Activated CD8-positive, alpha-beta memory T cell treated with anti-CD3 and anti-CD28 coated beads for 36 hours (primary cell): ENCODE measurements at places on chromosomes 5 and 9. TPM values are rescaled to one million over a fixed set of nuclear protein-coding genes. Genes with fewer than 3 reads are reported as not detected.

Gene SURF2
- 29.7 TPM for total RNA-seq

Gene FOXB2
- not detected for total RNA-seq

Gene BASP1
- 0.13 TPM for total RNA-seq

Gene SCGB3A1
- 0.38 TPM for total RNA-seq

Gene RABL6
- 101 TPM for total RNA-seq

Gene INSL6
- not detected for total RNA-seq

Gene CSF1R
- total RNA-seq = not detected

Gene CTXN3
- not detected for total RNA-seq

Gene REEP2
- 5.1 TPM for total RNA-seq

Gene TOR2A
- 24.9 TPM for total RNA-seq

Gene JAKMIP2
- 1.9 TPM for total RNA-seq

Gene NMUR2
- not detected for total RNA-seq

Gene GARIN3
- 0.25 TPM for total RNA-seq

Gene PCDHA1
- not detected for total RNA-seq

Gene TLX3
- not detected for total RNA-seq

Gene NANS
- 38.3 TPM for total RNA-seq

Gene SLC24A2
- not detected for total RNA-seq

Gene CNTLN
- 0.32 TPM for total RNA-seq

Gene TMC1
- not detected for total RNA-seq
